ENCODE measurements at places on chromosomes 3 and 15.

DNA sequence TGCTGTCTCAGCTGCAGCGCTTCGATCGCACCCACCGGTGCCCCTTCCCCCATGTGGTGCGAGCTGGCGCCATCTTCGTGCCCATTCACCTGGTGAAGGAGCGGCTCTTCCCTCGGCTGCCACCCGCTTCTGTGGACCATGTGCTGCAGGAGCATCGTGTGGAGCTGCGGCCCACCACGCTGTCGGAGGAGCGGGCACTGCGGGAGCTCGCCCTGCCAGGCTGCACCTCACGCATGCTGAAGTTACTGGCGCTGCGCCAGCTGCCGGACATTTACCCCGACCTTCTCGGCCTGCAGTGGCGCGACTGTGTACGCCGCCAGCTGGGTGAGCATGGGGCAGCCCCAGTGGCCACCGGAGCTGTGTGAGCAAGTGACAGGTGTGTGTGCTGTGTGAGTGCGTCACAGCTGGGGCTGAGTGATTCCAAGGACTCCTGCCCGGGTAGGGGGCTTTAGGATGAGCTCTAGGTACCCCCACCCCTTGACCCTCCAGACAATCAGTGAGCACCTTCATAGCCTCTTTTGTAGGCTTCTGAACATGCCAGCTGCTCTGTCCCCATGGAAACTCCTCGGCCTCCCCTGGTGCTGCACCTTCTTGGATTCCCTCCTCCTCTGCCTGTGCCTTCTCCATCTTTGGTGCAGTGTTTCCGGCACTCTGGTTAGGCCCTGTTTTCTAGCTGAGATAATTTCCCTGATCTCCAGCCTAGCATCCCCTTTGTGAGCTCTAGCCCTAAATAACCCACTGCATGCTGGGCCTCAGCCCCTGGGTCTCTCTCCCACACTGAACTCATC, 7.0 kb downstream of the C15orf39 start:
- DNase-seq, result no peak

GRCh38 chr3:55009372-55009771, 81.5 kb upstream of the LRTM1 start:
- DNase-seq, result no peak

DNA sequence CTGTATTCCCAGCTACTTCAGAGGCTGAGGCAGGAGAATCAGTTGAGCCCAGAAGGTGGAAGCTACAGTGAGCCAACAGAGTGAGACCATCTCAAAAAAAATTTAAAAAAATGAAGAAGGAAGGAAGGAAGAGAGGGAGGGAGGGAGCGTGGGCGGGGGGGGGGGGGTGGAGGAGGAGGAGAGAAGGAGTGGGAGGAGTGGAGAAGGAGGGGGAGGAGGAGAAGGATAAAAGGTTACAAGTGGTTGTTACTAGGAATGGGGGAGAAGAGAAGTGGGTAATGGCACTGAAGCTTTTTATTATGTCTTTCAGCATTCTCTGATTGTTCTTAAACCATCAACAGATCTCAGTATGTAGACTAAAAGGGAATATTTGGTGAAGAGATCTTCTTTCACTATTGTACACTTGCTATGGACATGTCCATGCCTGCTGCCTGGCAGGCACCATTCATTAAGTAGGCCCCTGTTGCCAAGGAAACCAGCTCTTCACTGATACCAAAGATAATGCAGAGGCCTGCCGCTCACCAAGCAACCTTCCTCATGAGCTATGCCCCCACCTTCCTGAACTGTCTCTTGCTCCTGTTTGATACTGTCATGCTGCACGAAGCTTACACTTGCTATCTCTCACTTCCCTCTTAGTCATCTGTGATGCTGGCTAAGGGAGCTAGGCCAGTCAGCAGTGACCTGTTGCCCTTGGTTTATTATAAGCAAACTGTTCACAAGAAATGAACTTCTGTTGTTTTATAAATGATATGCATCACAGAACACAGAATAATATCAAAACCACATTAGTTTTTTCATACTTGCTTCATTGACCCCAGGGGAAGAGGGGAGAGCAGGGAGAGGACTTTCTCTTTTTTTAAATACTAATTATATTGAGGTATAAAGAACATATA, 23.1 kb downstream of the EPM2AIP1 start:
- peak; percentile 41 for DNase-seq

- DNase-seq, result no peak
Measured at GRCh38 chr3:139480585-139480984, 4.3 kb upstream of the RBP2 start.

DNA sequence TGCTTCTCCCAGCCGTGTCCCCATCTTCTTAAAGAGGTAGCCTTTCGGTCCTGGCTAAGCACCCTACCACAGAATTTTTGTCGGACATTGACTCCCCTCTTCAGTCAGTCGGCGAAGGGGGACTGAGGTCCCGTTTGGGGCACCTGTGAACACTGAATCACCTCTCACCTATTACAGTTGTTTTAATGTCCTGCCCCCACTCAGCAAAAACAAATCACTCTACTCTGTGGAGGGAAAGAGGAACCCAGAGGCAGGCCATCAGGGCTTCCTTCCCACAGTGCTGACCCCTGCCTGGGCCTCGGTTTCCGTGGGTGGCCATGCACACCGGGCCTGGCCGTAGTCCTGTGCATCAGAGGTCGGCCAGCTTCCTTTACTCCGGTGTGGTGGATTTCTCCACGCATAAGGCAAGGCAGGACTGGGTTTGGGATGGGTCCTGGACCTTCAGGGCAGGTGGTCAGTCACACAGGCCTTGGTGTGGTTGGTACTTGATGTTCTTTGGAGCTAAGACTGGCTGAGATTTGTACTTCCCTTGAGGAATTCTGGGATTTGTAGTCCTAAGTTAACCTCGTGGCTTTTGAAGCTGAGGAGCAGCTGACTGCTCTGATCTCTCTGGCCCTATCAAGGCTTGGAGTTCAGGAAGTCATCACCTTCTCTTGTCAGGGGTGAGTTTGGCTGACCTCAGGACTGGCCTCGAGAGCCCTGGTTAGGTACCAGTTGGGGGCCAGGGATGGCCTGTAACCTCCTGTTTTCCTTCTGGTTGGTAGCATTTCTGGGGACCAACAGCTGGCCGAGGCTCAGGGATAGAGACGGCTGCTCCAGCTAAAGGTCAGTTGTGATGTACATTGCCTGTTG, 627 bp upstream of the FAM131A start:
- DNase-seq, result no peak

- DNase-seq, result no peak
Measured at GRCh38 chr15:47293466-47294162, 423.7 kb upstream of the SEMA6D start.

- DNase-seq, result no peak
Measured at GRCh38 chr3:115996420-115997108, 373.3 kb downstream of the GAP43 start.

DNA sequence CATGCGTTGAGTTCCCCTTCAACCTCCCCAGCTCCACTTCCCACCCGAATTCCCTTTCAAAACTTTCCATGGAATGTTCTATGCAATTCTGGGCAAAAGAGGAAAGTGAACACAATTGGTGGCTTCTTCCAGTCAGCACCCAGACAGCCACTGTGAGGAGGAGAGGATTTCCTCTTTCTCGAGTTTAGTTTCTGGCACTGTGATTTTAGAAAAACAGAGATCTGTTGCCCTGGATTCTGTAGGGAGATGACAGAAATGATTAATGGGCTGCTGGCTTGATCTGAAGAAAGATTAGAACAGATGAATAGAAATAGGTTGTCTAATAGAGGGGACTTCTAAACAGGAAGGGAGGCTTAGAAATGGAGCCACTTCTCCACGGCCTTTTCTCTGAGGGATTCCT, 172.0 kb downstream of the MCTP2 start:
- DNase-seq, result no peak

GRCh38 chr15:59792359-59792758, 103.2 kb upstream of the BNIP2 start:
- peak; percentile 64 for DNase-seq

GRCh38 chr15:65883571-65883970, 14.3 kb downstream of the RAB11A start:
- DNase-seq, result no peak

GRCh38 chr3:178275793-178276192, 260.4 kb upstream of the KCNMB2 start:
- no peak for DNase-seq

- no peak for DNase-seq
Measured at GRCh38 chr3:177591379-177591778, 394.1 kb upstream of the TBL1XR1 start.

DNA sequence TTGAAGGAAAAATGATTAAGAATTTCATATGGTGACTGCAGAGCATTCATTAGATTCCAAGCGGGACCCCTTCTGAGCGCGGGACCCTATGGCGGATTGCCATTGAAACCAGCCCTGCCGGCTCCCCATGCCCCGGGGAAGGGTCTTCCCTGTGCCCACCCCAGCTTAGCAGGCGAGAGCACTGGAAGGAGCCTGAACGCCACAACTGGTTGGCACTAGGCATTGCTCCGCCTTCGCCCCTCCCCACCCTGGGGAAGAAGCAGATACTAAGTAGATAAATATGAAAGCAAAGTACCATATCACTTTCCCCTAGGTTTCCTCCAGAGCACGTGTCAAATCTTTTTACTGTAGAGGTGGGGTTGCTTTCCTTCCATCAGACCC, 70.7 kb downstream of the CYP19A1 start:
- no peak for DNase-seq

DNA sequence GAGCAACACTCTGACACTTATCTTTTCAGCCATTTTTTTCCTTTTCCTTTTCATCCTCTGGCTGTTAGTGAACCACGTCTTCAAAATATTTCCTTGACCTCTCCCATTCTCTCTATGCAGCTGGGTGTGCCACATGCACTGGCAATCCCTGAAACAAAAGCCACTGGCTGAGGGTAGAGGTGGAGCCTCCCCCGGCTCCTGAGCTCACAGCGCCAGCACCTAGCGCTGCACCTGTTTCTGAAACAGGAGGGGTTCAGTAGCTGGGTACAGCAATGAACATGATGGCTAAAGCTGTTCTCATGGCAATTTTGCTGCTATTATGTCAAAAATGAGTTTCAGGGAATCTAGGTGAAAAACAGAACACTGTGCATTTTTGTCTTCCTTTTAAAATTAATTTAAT, 314.7 kb upstream of the ATP10A start:
- no peak for DNase-seq

Data from central memory CD4-positive, alpha-beta T cell (primary cell).